Omental fat pad (tissue), 4 donors: ENCODE measurements at places on chromosomes 6 and 20.
A peak's percentile ranks its signal among the peaks of the same experiment; 100 is the strongest.

DNA sequence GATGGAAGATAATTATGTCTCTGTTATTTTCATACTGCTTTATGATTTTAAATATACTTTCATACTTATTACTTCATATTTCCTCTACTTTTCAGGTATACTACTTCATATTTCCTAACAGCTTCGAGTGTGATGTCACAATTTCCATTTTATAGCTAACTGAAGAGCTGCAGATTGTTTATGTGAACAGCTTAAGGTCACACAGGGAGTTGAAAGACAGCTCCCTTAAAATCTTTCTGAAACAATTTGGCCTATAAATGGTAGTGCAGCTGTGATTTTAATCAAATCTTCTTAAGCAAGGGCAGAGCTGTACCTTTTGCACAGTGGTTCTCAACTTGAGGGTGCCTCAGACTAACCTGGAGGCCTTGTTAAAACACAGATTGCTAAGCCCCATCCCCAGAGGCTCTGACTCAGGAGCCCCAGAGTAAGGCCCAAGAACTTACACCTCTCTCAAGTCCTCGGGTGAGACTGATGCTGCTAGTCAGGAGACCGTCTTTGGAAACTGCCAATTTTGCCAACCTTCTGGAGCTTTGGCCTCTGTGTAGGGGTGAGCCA lies 347.0 kb upstream of the HSF2 start:
- no peak for DNase-seq

GRCh38 chr6:149608381-149608982 lies 40.0 kb downstream of the KATNA1 start:
- DNase-seq, result no peak

DNA sequence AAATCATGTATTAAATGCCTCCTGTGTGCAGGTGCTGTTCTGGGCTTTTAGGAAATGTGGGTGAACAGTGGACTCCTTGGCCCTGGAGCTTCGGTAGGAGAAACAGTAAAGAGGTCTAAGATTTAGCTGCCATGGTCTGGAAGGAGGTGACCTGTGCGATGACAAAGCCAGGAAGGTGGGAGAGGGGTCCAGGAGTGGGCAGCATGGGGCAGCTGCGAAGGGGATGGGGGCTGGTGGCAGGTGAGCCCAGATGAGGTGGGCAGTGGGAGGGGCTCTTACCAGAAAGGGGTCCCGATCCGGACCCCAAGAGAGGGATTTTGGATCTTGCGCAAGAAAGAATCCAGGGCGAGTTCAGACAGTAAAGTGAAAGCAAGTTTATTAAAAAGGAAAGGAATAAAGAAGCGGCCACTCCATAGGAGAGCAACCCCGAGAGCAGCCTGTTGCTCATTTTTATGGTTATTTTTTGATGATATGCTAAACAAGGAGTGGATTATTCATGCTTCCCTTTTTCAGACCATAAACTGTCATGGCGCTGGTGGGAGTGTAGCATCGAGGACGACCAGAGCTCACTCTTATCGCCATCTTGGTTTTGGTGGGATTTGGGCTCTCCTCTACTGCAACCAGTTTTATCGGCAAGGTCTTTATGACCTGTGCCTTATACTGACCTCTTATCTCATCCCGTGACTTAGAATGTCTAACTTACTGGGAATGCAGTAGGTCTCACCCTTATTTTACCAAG lies 38.7 kb downstream of the PRR18 start:
- DNase-seq, result no peak

DNA sequence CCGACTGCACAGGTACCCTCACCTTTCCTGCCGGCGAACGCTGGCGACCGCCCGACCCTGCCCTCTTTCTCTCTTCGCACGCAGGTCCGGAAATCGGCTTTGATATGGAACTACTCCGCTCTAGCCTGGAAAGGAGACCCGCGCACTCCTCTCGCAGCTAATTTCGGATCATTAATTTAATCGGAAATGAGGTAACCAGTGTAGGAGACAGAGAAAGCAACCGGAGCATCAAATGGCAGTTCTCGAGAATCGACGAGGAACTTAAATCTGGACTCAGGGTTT lies 949 bp upstream of the ATXN1 start:
- DNase-seq, result no peak

DNA sequence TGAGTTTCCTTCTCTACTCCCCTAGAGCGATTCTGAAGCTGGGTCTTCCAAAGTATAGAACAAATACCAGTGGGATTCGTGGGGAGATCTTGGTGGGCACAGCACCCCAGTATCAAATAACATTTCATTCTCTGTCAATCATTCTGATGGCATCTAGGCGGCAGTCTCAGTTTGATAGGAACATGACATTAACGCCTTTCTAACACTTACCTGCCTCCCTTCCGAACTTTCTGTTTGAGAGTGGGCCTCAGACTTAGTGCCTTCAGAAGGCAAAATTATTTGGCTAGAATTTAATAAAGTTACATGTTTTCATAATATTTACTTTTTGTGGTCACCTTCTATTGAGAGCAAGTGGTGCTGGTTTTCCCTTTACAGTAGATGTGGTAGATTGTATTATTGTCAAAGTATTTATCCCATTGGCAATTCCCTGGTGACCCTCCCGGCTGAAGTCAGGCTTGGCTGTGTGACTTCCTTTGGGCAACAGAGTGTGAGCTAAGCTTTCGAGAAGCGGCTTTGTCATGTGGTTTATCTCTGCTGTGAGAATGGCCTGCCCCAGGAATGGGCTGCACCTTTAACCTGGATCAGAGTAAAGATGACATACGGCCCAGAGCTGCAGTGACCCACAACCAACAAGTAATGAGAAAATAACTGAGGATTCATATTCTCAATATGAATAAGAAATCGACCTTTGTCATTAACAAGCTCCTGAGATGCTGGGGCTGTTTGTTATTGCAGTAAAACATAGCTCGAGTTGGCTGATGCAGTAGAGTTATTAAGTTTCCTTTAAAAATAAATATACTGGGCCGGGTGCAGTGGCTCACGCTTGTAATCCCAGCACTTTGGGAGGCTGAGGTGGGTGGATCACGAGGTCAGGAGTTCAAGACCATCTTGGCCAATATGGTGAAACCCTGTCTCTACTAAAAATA lies 45.2 kb upstream of the PTPN1 start:
- DNase-seq, result no peak

GRCh38 chr6:157434349-157435033 lies 53.5 kb downstream of the ZDHHC14 start:
- DNase-seq, result no peak

DNA sequence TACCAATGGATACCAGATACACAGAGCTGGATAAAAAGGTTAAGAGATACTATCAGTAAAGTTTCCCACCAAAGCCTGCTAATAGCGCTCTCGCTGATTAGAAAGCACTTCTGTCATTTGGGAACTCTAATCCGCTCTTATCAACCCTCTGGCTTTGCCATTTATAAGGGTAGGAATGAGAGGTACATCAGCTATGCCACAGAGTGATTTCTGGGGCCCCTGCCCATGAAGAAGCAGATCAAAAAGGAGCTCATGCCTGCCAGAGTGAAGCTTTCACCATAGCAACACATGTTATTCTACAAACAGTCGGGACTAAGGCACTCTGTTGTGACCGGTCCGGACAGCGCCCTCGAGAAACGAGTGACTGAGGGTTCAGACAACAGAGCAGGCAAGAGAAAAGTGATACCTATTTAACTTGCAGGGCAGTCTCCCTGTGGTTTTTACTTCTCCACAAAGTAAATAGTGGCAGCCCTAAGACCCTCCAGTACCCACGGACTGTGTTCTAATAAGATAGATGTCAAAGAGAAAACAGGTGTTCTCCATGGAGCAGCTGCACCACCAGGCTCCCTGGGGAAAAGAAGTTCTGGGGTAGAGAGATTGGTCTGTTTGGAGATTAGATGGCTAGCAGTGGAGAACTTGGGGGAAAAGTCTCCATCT lies 5.6 kb downstream of the TRAM2 start:
- DNase-seq, result no peak

- DNase-seq, result no peak
Measured at GRCh38 chr20:3785240-3786125, 1.1 kb downstream of the CENPB start.

- no peak for DNase-seq
Measured at GRCh38 chr6:170564936-170565530, 10.9 kb downstream of the TBP start.

GRCh38 chr6:118387921-118388701 lies 160.0 kb upstream of the PLN start:
- no peak for DNase-seq

DNA sequence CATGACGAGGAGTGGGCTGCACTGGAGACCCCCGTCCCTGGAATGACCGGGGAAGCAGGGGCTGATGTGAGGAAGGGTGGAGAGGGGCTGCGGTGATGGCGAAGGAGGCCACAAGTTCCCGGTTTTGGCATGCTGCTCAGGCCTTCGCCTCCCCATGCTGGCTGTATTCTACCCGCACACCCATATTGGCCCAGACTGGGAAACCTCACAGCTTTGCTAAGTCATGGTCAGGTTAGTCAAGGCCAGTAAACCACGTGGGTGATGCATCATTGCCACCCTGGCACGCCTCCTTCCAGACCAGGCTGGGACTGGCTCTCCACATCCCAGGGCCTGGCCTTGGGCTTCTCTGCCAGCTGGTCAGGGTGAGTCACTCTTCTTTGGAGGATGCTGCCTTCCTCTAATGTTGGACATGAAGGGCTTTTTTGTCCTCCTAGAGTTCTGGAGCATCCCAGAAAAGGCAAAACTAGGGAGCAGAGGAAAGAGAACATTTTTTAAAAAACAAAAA lies 53.8 kb downstream of the PCNA start:
- no peak for DNase-seq

DNA sequence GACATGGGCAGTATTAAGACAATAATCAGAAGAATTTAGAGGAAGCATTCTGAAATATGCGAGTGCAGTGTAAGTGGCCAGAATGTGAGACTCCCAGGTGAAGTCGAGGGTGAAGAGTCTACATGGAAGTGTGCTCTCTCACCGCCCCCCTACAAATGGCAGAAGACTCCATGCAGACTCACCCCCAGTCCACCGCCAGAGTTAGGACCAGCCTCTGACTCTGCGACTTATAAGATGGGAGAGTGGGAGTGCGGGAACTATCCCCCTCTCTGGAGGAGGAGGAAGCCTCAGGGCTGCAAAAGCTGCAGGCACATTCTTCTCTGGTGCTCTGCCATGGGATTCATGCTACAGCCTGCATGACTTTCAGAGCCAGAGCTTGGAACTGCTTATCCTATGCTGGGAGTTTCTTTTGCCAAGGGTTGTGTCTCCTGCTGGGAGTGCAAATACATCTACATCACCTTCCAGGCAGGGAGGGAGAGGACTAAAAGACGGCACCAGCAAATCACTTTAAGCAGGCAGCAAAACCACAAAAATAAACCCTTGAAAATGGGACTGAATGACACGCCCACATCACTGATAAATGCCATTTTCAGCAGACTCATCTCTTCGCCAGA lies 206.7 kb upstream of the SULF2 start:
- no peak for DNase-seq

DNA sequence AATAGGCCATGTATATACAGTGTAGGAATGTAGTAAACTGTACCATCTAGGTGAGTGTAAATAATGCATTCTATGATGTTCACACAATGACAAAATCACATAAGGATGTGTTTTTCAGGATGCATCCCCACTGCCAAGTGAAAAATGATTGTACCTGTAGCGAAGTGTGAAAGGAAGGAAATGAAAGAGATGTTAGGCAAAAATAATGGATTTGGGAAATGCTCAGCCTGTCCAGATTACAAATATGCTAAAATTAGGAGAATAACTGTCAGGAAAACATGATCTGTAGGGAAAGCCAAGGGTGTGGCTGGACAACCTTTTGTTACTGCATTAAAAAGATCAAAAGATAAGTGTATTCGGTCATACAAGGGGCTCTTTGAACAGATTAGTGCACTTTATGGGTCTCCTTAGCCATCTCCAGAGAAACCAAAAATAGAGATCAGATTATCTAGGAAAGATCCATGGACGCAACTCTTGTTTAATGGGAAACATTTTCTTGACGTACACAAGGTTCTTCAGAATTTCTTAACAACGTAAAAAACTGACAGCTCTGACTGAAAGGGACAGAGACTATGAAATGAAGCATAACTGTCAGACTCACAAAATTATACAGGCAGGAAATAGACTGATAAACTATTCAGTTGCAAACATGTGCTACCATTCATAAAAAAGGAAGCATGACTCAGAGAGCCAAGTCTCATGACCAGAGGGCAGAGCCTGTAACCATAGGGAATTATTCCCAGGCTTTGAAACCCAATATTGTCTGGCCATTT lies 253.6 kb upstream of the RAB32 start:
- DNase-seq, result no peak

DNA sequence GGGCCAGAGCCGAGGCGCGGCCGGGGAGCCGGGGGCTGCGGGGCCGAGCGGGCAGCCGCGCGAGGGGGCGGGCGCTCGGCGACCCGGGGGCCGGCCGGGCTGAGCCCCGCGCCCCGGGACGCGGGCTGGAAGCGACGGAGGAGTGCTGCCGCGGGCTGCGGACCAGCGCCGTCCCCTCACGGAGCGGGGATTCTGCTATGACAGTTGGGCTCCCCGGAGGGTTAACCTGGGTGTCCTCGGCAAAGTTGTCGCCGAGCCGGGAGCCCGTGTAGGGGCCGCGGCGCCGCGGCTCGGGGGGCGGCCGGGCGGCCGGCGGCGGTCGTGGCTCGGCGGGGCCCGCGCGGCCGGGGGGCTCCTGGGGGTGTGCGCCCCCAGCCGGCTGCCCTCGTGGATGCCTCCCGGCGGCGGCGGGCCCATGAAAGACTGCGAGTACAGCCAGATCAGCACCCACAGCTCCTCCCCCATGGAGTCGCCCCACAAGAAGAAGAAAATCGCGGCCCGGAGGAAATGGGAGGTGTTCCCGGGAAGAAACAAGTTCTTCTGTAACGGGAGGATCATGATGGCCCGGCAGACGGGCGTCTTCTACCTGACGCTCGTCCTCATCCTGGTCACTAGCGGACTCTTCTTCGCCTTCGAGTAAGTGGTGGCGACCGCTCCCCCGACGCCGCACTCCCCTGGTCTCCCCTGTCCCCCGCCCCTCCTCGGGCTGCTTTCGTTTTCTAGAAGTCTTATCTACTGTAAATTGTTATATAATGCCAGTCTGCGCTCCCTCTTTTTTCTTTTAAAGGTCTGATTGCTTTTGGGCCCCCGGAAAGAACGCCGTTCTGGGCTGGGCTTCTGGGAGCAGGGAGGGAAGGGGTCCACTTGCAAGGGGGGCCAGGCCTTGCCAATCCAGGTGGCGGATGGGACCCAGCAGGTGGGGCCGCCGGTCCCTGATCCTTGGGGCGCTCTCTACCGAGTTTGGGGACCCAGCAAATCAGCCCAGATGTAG lies 936 bp downstream of the ZDHHC14 start:
- peak; percentile 52 for DNase-seq
